Activated B cell treated with CpG ODN at 0.5 μM for 24 hours (primary cell): ENCODE measurements at places on chromosomes 2 and 18. TPM values are rescaled to one million over a fixed set of nuclear protein-coding genes. Genes with fewer than 3 reads are reported as not detected.

- no peak overlapping the region for H3K27ac ChIP-seq
- H3K27me3 ChIP-seq: peaks cover 8% of the 10 kb centered on the region
- no peaks in the 10 kb centered on the region for H3K36me3 ChIP-seq
- H3K4me1 ChIP-seq: peaks cover 7% of the 10 kb centered on the region
- no peak for DNase-seq
- peak overlapping the region; percentile 11 for H3K4me3 ChIP-seq
Observed at GRCh38 chr2:198371921-198372543, 567.6 kb downstream of the PLCL1 start.

- H3K4me3 ChIP-seq: no peak overlapping the region
- no peaks in the 10 kb centered on the region for H3K4me1 ChIP-seq
- H3K36me3 ChIP-seq: peaks cover 14% of the 10 kb centered on the region
- no peak overlapping the region for H3K27ac ChIP-seq
Observed at GRCh38 chr2:189709501-189710221, 35.2 kb downstream of the ANKAR start.

- H3K27ac ChIP-seq: peak overlapping the region; percentile 98
- H3K4me3 ChIP-seq: peak overlapping the region; percentile 98
- DNase-seq: no peak
Observed at GRCh38 chr2:19346983-19347618, 11.3 kb downstream of the OSR1 start.

GRCh38 chr2:52238782-52239181, 1206.8 kb upstream of the NRXN1 start:
- no peak for DNase-seq
- H3K4me1 ChIP-seq: no peaks in the 10 kb centered on the region
- no peaks in the 10 kb centered on the region for H3K27me3 ChIP-seq
- no peak overlapping the region for H3K27ac ChIP-seq

DNA sequence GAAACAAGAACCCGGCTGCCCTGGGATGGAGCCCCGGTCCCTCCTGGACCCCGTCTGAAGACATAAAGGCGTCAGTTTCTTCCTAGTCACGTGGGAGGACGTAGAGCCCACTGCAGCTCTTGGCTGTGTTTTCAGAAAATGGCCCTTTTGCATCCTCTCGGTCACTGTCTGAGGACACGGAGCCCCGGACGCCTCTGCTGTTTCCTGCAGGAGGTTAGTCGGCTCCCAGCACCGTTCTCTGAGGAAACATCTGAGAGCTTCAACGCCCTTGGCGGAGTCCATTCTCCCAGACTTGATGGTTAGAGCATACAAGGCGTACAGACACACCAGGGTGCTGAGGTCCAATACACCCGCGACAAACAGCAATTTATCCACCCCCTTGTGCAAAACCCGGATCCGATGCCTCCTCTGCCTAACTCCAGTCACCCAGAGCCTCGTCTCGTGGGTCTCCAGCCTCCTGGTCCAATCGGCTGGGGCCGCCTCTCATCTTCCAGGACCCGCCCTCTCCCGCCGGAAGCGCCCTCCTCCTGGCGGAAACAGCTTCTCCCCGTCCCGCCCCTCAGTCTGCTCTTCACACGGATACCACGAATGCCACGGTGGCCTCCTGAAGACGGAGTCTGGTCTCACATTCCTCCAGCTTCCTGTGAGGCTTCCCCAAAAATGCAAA, 119.4 kb downstream of the TMEM18 start:
- H3K4me1 ChIP-seq: peaks cover 28% of the 10 kb centered on the region
- H3K36me3 ChIP-seq: no peaks in the 10 kb centered on the region
- no peak overlapping the region for H3K27ac ChIP-seq
- peaks cover 6% of the 10 kb centered on the region for H3K27me3 ChIP-seq
- DNase-seq: no peak

GRCh38 chr2:38690499-38691420, 24.8 kb downstream of the GALM start:
- H3K27me3 ChIP-seq: no peaks in the 10 kb centered on the region
- H3K36me3 ChIP-seq: peaks cover 37% of the 10 kb centered on the region
- no peak for DNase-seq
- no peak overlapping the region for H3K4me3 ChIP-seq
- H3K4me1 ChIP-seq: peaks cover 4% of the 10 kb centered on the region

DNA sequence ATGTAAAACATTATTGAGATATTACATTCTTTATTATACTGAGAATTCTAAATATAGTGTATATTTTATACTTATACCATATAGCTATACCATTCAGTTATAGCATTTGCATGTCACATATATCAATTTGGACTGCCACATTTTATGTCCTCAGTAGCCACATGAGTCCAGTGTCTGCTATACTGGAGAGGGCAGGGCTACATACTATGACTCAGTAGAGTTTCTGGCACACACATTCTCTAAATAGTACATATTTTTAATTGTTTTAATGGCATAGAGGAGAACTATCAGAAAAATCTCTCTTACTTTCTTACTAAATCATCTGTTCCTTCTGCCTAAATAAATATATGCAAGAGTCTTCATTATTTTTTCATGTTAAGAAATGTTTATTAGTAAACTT, 55.4 kb upstream of the COL5A2 start:
- no peak overlapping the region for H3K27ac ChIP-seq
- H3K36me3 ChIP-seq: no peaks in the 10 kb centered on the region
- no peaks in the 10 kb centered on the region for H3K27me3 ChIP-seq
- H3K4me3 ChIP-seq: no peak overlapping the region
- no peak for DNase-seq

DNA sequence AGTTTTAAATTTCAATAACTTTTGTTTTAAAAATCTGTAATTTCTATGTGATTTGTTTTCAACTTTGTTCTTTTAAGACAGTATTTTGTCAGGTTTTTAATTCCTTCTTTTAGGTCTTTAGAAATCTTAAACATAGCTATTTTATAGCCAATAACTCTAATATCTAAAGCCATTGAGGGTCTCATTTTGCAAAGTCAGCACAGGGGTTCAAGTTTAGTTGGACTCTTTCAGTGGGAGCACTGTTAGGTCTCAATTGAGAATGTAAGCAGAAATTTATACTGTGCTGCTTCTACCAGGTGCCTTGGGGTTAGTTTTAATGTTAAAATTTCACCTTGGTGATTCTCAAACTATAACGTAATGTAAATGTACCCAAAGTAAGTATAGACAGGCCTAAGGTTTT, 105.3 kb upstream of the DNMT3A start:
- H3K27me3 ChIP-seq: no peaks in the 10 kb centered on the region
- H3K4me3 ChIP-seq: no peak overlapping the region
- H3K27ac ChIP-seq: no peak overlapping the region
- H3K36me3 ChIP-seq: peaks cover 18% of the 10 kb centered on the region
- no peak for DNase-seq

- DNase-seq: no peak
- H3K4me3 ChIP-seq: peak overlapping the region; percentile 78
- H3K27me3 ChIP-seq: no peaks in the 10 kb centered on the region
- H3K27ac ChIP-seq: peak overlapping the region; percentile 91
Observed at GRCh38 chr2:46547223-46548102, 68.1 kb downstream of the TMEM247 start.

DNA sequence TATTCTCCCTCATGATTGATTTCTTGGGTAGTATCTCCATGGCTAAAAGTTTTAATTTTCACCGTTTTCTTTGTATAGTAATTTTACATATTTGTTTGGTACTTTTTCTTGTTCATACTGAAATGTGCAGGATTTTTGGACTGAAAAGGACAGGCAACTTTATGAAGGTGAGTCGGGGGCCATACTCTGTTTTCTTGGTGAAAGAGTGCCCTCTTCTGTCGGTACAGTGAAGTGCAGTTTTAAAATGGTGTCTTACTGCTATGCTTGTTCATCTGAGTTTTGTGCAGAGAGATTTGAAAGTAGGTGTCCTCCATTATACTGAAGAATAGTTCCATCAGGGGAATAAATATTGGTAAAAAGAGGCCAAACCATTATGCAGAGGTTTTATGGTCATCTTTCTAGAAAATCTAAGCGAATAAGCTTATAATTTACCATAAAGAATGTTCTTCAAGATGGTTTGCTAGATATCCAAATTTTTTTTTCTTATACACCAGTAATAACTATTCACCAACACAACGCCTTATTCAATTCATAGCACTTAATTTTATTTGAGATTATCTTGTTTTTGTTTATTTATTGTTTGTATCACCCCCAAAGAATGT, 8.7 kb upstream of the SERPINB13 start:
- DNase-seq: no peak
- H3K4me3 ChIP-seq: no peak overlapping the region
- H3K36me3 ChIP-seq: no peaks in the 10 kb centered on the region
- no peaks in the 10 kb centered on the region for H3K4me1 ChIP-seq
- no peak overlapping the region for H3K27ac ChIP-seq
- peaks cover 2% of the 10 kb centered on the region for H3K27me3 ChIP-seq

- no peaks in the 10 kb centered on the region for H3K4me1 ChIP-seq
- no peaks in the 10 kb centered on the region for H3K36me3 ChIP-seq
- H3K27me3 ChIP-seq: peaks cover 3% of the 10 kb centered on the region
- H3K27ac ChIP-seq: no peak overlapping the region
- no peak overlapping the region for H3K4me3 ChIP-seq
- no peak for DNase-seq
Observed at GRCh38 chr2:7672027-7672684, 754.9 kb downstream of the RNF144A start.

DNA sequence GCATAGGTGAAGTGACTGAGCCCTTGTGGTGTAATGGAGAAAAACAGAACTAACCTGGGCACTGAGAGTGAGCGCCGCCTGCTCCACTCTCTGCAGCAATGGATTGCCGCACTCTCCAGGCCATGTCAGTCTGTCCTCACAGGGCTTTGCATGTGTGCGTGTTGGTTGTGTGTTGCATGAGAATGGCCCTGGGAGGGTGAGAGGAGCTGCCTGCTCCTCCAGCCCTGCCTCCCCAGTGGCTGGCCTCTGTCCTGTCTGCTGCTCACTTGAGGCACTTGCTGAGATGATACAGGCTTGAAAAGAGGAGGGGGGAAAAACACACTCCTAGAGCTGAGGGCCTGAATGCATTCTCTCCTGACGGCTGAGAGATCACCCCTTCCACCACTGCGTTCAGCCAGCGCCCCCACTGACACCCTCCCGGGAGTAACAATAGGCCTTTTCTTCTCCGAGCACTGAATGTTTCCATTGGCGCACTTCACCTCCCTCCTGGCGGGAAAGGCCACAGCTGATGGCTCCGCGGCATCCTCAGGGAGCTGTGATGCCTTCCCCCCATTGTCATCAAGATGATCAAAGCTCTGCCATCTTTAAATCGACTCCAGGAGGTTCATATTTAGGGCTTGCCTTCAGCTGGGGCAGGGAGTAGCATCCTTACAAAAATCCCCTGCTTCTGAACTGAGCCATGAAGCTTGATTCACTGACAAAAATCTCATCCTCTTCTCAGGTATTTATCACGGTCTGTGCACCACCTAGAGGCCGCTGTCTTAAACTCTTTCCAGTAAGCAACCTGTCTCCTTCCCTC, 49.9 kb upstream of the DAPL1 start:
- H3K36me3 ChIP-seq: no peaks in the 10 kb centered on the region
- no peak for DNase-seq
- no peak overlapping the region for H3K4me3 ChIP-seq
- no peak overlapping the region for H3K27ac ChIP-seq
- no peaks in the 10 kb centered on the region for H3K4me1 ChIP-seq

GRCh38 chr2:71596011-71596410, 142.7 kb downstream of the DYSF start:
- DNase-seq: no peak
- no peaks in the 10 kb centered on the region for H3K36me3 ChIP-seq
- no peaks in the 10 kb centered on the region for H3K4me1 ChIP-seq
- H3K27me3 ChIP-seq: peaks cover 4% of the 10 kb centered on the region
- no peak overlapping the region for H3K27ac ChIP-seq

- no peak overlapping the region for H3K27ac ChIP-seq
- H3K27me3 ChIP-seq: no peaks in the 10 kb centered on the region
- H3K4me3 ChIP-seq: no peak overlapping the region
- DNase-seq: no peak
- no peaks in the 10 kb centered on the region for H3K36me3 ChIP-seq
- H3K4me1 ChIP-seq: no peaks in the 10 kb centered on the region
Observed at GRCh38 chr2:219901155-219901554, 273.7 kb downstream of the SLC4A3 start.

DNA sequence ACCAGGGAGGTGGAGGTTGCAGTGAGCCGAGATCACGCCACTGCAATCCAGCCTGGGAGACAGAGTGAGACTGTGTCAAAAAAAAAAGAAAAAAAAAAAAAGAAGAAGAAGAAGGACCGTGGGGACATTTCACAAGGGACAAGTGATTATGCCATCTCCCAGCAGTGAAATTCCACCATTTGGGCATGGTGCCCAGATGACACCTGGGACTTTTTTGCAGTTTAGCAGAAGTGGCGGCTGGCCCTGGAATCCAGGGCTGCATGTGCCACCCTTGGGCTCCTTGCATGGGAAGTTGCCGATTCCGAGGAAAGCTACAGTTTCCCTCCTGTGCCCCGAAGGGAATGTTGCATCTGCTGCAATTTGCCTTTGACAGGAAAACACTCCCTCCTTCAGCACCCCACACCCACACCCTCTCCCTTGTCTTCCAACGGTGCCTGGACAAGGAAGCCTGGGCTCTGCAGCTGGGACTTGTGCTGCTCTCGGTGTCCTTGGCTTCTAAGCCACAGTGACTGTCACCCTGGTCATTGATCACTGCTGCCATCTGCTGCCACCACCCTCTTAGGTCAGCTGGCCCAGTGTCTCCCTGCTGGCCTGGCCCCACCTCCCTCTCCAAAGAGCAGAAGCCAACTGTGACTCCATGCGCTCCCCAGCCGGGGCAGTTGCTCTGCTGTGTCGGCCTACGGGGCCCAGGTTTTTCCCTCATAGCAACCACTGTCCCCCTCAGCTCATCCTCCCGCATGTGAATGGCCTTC, 56.4 kb upstream of the LRRC30 start:
- H3K36me3 ChIP-seq: no peaks in the 10 kb centered on the region
- H3K4me1 ChIP-seq: no peaks in the 10 kb centered on the region
- H3K4me3 ChIP-seq: no peak overlapping the region
- H3K27ac ChIP-seq: no peak overlapping the region
- DNase-seq: no peak

- H3K36me3 ChIP-seq: no peaks in the 10 kb centered on the region
- peaks cover 5% of the 10 kb centered on the region for H3K27me3 ChIP-seq
- no peak for DNase-seq
- no peak overlapping the region for H3K4me3 ChIP-seq
- H3K4me1 ChIP-seq: no peaks in the 10 kb centered on the region
- no peak overlapping the region for H3K27ac ChIP-seq
Observed at GRCh38 chr2:101961338-101962191, 30.2 kb upstream of the IL1R2 start.

DNA sequence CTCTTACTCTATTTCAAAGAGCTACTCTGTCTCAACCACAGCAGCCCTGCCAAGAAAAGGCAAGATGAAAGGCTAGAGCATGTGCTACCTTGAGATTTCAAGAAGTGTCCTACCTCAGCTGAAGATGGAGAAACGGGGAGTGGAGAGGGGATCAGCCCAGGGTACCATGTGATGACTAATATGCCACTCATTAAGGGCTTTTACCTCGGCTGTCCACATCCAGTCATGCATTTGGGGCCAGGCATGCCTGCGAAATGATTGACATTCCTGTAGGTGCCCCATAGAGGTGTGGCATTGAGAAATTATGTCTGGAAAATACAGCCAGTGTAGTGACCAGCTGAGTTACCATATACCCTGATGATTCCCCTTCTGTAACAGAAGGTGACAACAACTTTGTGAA, 96.1 kb downstream of the NRP2 start:
- H3K36me3 ChIP-seq: no peaks in the 10 kb centered on the region
- H3K4me3 ChIP-seq: no peak overlapping the region
- peaks cover 2% of the 10 kb centered on the region for H3K27me3 ChIP-seq
- DNase-seq: no peak
- no peak overlapping the region for H3K27ac ChIP-seq

The IL1R2 gene
- total RNA-seq: not detected in 2 replicates

The HOXD3 gene
- total RNA-seq: not detected in 2 replicates

The TEKT4 gene
- total RNA-seq: 0.15 TPM in 1 of 2 replicates, not detected in the other

The DCC gene
- total RNA-seq: not detected in 2 replicates

The SCN9A gene
- total RNA-seq: not detected in 2 replicates

The VWC2L gene
- not detected in 2 replicates for total RNA-seq

The COL3A1 gene
- total RNA-seq: not detected in 2 replicates

The LGALSL gene
- total RNA-seq: 1.5 and 2.2 TPM in 2 replicates
